Stimulated activated CD4-positive, alpha-beta T cell treated with anti-CD3 and anti-CD28 coated beads, Interleukin-4, amount 100 ng/mL, for 1 hour (primary cell): ENCODE measurements at places on chromosomes 2 and 18.

- DNase-seq, result peak; percentile 61
These were observed 909 bp downstream of the NFATC1 start for GRCh38 chr18:79396431-79397246.

- DNase-seq, result no peak
These were observed 11.0 kb upstream of the OSR1 start for GRCh38 chr2:19369341-19369955.

GRCh38 chr18:62345909-62346308, 20.8 kb downstream of the TNFRSF11A start:
- DNase-seq, result no peak

GRCh38 chr18:74249181-74249968, 42.4 kb downstream of the CYB5A start:
- no peak for DNase-seq

GRCh38 chr18:64618390-64618789, 469.5 kb upstream of the LINC00305 start:
- no peak for DNase-seq

GRCh38 chr2:9300214-9300613, 93.6 kb downstream of the ASAP2 start:
- DNase-seq, result no peak

GRCh38 chr18:2002604-2003003, 568.7 kb downstream of the METTL4 start:
- no peak for DNase-seq

DNA sequence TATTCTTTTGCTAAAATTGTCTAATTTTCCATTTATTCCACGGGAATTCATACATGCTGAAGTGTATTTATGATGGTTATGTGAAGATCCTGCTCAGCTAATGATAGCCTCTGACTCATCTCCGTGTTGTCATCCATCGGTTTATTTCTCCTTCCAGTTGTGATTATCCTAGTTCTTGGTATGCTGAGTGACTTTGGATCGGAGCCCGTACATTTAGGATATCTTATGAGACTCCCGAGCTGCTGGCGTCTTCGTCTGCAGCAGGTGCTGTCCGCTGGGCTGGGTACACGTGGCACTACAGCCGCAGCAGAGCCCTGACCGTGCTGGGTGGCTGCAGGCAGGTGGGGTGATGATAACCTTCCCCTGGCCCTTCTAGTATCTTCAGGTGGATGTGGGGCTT, 40.1 kb upstream of the GALR1 start:
- DNase-seq, result no peak

DNA sequence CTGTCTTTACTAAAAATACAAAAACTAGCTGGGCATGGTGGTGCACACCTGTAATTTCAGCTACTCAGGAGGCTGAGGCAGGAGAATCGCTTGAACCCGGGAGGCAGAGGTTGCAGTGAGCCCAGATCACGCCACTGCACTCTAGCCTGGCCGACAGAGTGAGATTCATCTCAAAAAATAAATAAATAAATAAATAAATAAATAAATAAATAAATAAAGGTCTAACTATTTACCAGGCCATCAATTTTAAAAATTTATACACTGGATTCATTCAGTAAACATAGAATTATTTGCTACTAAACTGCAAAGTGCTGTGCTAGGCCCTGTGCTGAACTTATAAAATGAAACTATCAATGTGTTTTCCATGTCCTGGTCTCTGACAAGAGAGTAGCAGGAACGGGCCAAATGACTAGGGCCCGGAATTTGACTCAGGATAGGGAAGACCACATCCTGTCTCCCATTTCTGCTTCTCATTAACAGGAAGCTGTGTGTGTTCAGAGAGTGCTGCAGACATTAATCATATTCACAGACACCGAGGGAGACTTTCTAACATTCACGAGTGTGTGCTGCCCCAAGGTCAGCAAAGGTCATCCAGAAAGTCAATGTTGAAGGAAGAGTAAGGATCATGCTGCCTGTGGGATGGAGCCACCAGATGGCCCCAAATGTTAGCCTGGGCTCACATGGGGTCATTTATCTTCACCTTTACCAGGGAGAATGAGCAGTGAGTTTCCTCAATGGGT, 95.8 kb downstream of the SPP2 start:
- DNase-seq, result no peak

- no peak for DNase-seq
These were observed 6.4 kb upstream of the NPPC start for GRCh38 chr2:231932711-231932970.

- DNase-seq, result no peak
These were observed 2.1 kb downstream of the TMEM37 start for GRCh38 chr2:119433636-119434327.

DNA sequence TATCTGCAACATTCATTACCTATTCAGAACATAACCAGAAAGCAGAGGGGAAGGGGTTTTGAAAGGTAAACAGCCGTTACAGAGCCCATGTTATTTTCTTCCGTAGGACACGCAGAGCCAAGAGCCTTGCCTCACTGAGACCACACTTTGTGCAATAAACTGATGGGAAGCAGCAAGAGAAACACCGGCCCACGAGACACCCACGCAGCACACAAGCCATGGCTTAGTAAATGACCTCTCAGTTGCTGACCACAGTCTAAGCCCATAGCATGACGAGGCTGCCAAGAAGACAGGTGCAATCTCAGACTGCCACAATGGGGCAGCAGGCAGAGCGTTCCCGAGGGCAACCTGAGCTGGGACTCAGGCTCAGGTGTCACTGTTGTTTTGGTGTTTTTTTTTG, 59.6 kb downstream of the CABYR start:
- DNase-seq, result no peak

- no peak for DNase-seq
These were observed 395.6 kb upstream of the TRIB2 start for GRCh38 chr2:12320991-12321641.

- no peak for DNase-seq
These were observed 463.7 kb downstream of the CDH2 start for GRCh38 chr18:27713037-27713737.

DNA sequence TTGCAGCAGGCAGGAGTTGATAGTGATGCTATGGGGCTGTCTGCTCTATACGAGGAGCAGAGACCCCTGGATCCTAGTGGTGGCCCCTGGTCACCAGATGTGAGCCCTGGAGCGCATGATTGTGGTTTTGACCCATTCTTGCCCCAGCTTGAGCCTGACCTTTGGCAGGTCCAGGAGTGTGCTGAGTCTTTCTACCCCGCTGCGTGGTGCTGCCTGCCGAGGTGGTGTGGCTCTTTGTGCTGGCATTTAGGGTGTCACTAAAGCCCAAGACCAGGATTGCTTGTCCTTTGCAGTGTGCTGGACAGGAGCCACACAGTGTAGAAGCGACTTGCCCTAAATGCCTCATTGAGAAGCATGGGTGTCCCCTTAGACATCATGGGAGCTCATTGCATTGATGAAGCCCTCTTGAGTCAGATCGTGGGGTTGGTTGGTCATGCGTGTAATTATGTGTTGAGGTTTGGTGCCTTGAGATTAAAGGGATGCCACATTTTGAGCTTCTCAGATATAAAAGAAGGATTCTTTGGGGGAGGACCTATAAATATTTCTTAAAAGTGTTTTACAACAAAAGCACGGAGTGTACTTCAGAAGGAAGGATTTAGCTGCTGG, 88.3 kb downstream of the AGAP1 start:
- no peak for DNase-seq

GRCh38 chr2:12167525-12168317, 421.3 kb downstream of the LPIN1 start:
- DNase-seq, result peak; percentile 8

DNA sequence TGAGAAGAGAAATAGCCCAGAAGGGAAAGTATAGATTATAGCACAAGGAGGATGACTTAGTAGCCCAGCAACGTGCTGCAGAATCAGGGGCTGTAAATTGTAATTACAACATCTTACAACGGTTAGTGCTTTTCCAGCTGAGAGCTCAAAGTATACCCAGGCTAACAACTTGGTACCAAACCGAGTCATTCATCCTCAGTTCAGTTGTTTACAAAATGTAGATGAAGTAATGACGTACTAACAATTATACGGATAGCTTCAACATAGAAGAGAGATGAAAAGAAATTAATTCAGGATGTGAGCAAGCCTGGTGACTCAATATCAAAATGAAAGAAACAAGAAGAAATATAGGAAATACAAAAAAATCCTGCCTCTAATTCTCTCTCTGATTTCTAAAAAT, 99.2 kb downstream of the DYNAP start:
- DNase-seq, result no peak

GRCh38 chr2:216789081-216789480, 70.8 kb downstream of the TNP1 start:
- no peak for DNase-seq

- DNase-seq, result no peak
These were observed 3.8 kb downstream of the TCF4 start for GRCh38 chr18:55584201-55584600.

- DNase-seq, result no peak
These were observed 261.6 kb downstream of the ASXL3 start for GRCh38 chr18:33839452-33840211.

DNA sequence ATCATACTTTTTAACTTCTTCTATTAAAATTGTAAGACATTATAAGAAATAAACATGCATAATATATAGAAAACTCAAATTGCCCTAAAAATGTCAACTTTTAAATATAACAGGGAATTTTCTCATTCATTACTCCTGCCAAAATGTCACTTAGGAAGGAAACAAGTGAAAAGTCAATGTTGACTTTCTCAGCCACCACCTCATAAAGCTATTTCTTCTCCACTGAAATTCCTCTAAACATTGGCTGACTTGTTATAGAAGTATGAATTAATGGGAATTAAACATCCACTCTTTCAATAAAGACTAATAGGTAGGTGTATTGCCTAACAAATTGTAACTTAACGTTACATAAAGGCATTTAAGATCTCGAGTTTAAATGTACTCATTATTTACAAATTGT, 499.7 kb upstream of the SYT4 start:
- DNase-seq, result no peak

DNA sequence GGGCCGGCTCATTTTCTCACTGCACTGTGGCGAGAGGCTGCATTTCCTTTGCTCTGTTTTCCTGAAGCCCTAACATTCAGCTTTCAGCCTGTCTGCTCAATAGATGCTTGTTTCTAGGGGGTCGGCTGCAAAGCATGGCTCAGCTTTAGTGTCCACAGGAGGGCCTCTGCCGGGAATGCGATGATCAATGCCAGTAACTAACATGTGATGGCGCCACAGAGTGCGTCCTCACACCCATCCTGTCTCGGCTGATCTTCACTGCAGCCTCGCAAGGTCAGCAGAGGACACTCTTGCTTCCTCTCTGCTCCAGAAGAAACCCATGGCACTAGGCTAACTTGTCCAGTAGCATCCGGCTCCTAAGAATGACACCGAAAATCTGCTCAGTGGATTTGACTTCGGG, 156.4 kb upstream of the PXDN start:
- no peak for DNase-seq

DNA sequence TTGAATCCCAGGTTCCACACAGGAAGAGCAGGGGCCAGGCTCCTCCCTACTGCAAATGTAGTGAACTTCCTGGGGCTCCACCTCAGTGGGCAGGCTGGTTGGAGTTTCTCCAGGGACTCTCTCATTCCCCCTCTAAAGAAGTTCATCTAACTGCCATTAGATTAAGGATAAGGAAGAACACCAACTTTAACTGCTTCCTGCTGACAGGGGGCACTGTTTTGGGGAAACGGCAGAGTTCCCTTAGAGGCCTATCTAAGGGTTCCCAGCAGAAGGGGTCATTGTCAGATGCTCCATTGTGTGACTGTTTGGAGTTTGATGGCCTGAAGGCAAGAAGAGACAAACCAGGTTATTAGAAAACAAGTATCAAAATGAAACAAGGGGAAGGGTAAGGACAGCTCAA, 2159.7 kb upstream of the PIK3C3 start:
- no peak for DNase-seq

- peak; percentile 32 for DNase-seq
These were observed at the start of gene HOXD8 for GRCh38 chr2:176128982-176129796. HOXD8 (plus strand) TSS chr2:176129705; CDS start chr2:176130367, 662 bp downstream.

DNA sequence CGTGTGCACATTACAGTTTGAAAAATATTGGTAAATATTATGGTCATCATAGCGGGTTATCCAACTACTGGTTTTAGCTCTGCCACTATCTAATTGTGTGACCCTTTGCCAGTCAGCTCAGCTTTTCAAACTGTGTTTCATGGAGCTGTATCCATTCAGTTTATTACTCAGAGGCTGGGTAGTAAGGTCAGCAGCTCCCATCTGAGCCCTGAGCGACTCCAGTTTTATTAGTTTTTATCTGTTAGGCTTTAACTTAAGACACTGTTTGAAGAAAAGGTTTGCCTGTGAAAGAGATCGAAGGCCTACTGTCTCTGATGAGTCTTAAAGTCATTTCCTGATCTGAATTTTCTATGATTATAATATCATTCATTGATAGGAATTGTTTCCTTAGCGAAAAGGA, 76.3 kb downstream of the DPP10 start:
- no peak for DNase-seq

GRCh38 chr2:21590026-21590690, 466.4 kb downstream of the TDRD15 start:
- no peak for DNase-seq

DNA sequence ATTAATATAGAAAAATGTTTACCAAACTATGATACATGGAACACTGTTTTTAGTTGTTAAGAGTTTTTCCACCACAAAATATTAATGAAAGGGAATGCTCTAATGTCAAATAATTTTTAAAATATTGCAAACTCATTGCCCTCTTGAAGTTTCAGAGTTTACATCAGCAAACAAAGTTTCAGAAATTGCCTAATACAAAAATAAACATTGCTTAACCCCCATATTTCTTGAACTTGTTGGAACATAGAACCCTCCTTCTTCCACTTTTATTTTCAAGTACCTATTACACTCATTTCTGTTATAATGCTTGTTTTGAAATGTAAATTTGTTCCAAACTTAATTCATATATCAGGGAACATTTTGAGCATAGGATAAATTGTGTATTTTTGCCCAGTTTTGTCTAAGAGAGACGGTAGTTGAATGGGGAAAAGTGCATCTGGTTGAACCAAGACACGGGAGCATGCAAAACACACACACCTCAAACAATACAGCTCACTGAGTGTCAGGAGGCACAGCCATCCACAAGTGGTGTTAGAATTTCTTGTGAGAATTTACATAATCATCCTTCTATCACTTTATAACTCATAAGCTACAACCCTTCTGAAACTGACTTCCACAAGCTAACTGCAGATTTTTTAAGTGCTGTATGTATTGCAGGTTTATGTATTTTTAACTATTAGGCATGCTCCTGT, 5.3 kb upstream of the MC4R start:
- DNase-seq, result no peak

DNA sequence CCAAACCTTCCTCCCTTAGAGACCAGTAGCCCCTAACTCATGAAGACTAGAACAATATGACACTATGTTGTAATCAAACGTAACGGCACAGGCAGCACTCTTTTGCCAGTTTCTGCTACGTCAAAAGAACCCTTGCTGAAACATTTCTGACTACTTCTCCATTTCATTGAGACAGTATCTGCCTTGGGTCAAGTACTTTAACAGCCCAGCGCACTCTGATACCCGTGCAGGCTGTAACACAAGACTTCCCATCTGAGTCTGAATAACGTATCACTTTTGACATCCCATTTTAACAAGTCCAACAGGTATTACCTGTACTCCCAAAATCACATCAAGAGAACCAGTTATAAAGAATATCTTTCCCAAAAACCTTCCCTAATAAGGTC, 38.4 kb downstream of the TBC1D8 start:
- no peak for DNase-seq
